T-helper 2 cell treated with Interferon-gamma antibody and Interleukin-4, amounts not matched to agents 5 μg/mL and 100 μg/mL, for 36 hours (primary cell): ENCODE measurements at places on chromosomes 12 and 14.
A peak's percentile ranks its signal among the peaks of the same experiment; 100 is the strongest.

DNA sequence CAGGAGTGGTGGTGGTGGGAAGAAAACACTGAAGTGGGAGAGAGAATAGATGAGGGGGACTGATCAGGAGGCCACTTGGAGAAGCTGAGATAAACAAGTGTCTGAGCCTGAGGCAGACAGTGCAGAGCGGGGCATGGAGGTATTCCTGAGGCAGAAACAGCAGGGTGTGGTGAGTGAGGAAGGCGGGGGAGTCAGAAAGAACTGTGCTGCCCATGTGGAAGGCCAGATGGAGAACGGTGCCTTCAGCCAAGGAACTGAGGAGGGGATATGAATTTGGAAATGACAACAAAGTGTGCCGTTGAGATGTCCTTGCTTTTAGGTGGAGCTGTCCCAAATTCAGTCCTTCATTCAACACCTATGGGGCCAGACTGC is 13.7 kb downstream of the APPL2 start:
- DNase-seq = no peak

DNA sequence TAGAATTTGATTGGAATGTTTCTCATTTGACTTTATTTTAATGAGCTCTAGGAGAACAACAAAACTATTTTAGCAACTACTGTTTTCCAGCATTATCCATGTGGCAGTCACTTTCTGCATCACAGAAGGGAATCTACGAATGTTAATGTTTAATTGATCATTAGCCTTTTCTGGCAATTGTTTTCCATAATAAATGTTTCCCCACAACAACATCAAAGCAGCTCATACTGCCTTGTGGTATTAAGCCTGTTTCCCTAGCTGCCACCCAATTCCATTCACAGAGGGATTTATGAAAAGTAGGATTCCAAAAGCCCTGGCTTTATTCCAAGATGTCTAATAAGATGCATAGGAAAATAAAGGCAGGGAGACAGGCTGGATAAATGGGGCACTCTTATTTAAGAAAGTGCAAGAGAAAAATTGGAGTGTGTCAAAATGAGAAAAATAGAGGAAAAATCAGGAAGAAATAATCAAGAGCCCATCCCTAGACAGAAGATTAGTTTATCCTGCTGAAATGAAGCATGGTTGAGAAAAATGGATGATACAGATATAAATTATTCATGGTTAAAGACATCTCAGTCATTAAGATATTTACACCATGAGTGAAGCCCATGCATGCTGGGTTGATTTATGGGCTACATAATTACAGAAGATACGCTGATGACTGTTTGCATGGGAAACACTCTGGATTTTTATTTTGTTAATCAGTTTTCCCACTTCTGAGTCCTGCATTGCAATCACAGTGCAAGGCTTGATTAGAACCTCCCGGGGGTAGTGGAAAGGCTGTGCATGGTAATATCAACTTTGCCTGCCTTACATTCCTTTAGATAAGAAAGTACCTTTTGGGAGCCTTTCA is 180.3 kb downstream of the HELB start:
- DNase-seq = no peak

GRCh38 chr14:68740788-68741476 is 51.9 kb downstream of the ZFP36L1 start:
- no peak for DNase-seq

GRCh38 chr14:103699261-103699661 is 16.0 kb downstream of the XRCC3 start:
- DNase-seq = no peak

GRCh38 chr14:50778721-50779483 is 52.1 kb downstream of the NIN start:
- no peak for DNase-seq

GRCh38 chr12:48882315-48882687 is 16.6 kb upstream of the RND1 start:
- no peak for DNase-seq

- DNase-seq = no peak
Observed at GRCh38 chr12:1203735-1204019, 212.7 kb downstream of the ERC1 start.

GRCh38 chr14:101624536-101624935 is 63.2 kb downstream of the DIO3 start:
- no peak for DNase-seq

GRCh38 chr14:44317441-44317746 is 189.7 kb downstream of the FSCB start:
- DNase-seq = no peak

GRCh38 chr14:90445011-90445410 is 48.2 kb downstream of the CALM1 start:
- DNase-seq = no peak

DNA sequence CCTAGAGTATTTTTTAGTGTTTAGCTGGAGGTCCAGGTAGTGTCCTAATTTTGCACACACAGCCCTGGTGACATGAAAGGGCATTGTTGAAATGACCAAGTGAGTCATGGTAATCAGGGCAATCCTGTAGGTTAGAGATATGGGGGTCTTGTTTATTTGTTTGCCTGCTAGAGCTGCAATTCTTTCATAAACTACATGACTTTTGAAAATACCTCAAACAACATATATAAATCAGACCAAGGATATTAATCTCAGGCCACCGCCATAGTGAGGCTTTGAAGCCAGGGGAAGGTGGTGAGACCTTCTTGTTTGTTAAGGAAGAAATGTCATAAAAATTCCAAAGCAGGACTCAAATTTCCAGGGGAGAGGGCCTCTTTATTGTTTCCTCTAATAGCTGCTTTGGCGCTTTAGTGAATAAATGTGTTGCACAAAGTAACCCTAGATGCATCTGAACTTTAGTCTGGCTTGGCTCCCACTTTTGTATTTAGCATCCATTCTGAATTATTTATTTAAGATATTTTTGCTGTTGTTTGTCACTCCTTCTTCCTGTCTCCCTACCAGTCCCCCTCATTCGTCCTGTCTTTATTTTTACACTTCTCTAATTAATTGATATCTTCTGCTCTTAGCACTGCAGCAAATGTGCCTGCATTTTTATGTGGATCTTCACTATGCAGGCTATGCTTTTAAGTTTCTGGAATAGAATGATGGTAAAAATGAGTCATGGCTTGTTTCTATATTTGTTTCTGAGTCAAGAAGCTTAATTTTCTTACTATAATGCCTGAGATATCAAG is 430.3 kb downstream of the RAD51B start:
- no peak for DNase-seq

- no peak for DNase-seq
Observed at GRCh38 chr12:122929812-122930211, 33.9 kb upstream of the VPS37B start.

- no peak for DNase-seq
Observed at GRCh38 chr12:51424094-51424661, 453 bp upstream of the SLC4A8 start.

DNA sequence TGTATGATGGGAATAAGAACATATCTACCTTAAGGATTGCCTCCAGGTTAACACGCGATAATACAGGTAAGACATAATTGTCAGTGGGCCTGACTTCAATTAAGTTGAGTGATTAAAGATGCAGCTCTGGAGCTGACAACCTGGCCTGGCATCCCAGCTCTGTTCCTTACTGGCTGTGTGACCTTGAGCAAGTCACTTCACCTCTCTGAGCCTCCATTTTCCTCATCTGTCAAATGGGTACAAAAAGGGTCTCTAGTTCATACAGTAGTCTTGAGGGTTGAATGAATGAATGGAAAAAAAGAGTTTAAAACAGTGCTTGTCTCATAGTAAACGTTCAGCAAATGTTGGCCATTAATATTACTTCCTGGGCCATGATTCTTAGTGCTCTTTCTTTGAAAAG is 213.9 kb downstream of the PHETA1 start:
- no peak for DNase-seq

GRCh38 chr12:53190108-53190729 is 9.5 kb upstream of the CSAD start:
- DNase-seq = no peak

GRCh38 chr12:103498990-103499389 is 3.2 kb upstream of the C12orf42 start:
- no peak for DNase-seq

- DNase-seq = no peak
Observed at GRCh38 chr14:77570706-77571268, 45.6 kb downstream of the SPTLC2 start.

DNA sequence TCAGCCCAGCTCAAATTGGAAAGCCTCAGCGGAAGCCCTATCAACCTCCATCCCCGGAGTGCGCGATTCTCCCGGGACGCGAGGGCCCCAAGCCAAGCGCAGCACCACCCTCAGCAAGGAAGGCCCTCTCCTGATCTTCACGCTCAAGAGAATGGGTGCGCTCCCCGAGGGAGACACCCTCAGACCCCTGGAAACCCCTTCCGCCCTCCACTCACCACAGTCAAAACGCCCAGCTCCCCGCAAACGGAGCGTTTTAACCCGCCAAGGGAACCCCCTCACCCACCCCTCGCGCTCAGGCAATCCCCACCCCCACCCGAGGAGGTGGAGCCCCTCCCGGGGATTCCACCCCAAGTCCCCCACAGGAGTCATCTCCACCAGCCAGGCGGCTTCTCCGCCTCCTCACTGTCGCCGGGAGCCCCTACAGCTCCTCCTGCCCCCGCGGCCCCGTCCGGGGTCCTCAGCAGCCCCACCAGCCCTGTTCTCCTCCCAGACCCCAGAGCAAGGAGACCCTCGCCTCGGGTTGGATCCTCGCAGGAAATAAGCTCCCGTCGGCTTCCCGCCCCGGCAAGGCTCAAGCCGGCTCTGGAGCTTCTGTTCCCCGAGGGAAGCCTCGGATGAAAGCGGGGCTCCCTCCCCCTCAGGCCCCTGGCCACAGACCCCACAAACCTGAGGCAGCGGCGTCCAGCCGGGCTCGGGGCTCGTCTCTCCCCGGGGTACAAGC is 507 bp downstream of the BAZ2A start:
- DNase-seq = peak; percentile 49

DNA sequence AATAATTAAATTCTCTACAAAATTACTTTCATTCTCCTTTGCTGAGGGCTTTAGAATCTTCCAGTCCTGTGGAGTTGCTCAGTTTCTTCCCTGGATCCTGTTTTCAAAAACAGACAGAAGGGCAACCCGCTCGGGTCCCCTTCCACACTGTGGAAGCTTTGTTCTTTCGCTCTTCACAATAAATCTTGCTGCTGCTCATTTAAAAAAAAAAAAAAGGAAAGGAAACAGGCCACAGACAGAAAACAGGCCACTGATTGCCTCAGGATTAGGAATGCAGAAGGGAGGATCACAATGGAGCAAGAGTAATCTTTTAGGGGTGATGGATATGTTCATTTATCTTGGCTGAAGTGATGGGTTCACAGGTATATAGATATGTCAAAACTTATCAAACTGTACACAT is 29.5 kb upstream of the HIGD1C start:
- no peak for DNase-seq

- no peak for DNase-seq
Observed at GRCh38 chr12:75389061-75389460, 1.8 kb upstream of the GLIPR1L2 start.

DNA sequence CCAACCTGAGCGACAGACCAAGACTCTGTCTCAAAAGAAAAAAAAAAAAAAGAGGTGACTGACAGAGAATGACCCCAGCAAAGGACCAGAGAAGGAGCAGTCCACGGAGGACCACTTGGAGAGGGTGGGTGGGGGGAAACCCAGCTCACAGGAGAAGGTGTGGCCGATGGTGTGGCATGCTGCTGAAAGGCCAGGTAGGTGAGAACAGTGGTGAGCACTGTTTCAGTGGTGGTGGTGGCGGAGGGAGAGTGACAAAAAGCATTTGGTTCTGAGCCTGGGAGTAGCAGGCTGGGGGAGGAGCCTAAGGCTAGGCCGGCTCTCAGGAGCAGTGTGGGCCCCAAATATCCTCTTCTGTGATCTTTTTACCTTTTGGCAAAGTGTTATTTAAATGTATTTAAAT is 63.8 kb downstream of the IRF2BPL start:
- peak; percentile 39 for DNase-seq

DNA sequence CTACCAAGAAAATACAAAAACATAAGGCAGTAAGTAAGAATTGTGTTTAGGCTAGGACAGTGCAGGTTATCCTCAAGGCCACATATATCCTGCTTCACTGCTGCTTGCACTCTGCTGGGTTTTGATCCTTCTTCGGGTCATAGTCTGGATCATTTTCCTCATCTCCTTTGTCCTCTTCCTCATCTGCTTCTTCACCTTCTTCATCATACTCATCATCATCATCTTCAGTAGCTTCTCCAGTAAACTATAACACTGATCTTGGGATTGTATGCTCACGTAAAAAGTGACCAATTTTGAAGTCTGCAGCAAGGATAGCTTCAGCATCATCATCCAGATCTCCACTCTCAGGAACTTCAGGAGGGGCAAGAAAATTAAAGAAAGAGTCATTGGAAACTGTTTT is 29.4 kb downstream of the YARS2 start:
- DNase-seq = no peak

GRCh38 chr14:57928732-57929131 is 62.8 kb upstream of the SLC35F4 start:
- DNase-seq = no peak

GRCh38 chr14:72864712-72865365 is 29.1 kb downstream of the DPF3 start:
- no peak for DNase-seq

DNA sequence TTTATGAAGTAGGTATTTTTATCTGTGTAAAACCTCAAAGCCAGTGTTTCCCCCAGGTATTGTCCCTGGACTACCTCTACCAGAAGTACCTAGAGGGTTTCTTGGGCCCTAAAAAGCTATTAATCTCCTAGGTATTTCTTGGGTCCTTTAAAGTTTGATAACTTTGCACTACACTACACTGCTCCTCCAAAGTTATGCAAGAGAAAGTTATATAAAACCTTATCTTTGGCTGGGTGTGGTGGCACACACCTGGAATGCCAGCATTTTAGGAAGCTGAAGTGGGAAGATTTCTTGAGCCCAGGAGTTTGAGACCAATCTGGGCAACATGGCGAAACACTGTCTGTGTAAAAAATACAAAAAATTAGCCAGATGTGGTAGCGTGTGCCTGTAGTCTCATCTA is 34.9 kb downstream of the PTPN21 start:
- no peak for DNase-seq
